PC-3 (cell line): ENCODE measurements at places on chromosomes 4 and X. TPM values are rescaled to one million over a fixed set of nuclear protein-coding genes. Genes with fewer than 3 reads are reported as not detected.

CT83 gene
- not detected in 2 replicates for total RNA-seq

MAGEC2 gene
- total RNA-seq = not detected in 2 replicates

PLK4 gene
- total RNA-seq = 42.5 and 54.5 TPM in 2 replicates

PDZD4 gene
- total RNA-seq = 0.26 and 0.63 TPM in 2 replicates

TMEM47 gene
- total RNA-seq = 4.7 TPM in 2 replicates

ARMCX1 gene
- not detected in 2 replicates for total RNA-seq

HPGDS gene
- not detected in 2 replicates for total RNA-seq

GRCh38 chr4:137635601-137636000, 103.3 kb upstream of the PCDH18 start:
- DNase-seq = no peak

- DNase-seq = peak; percentile 7
Observed at GRCh38 chrX:130260316-130260715, 8.4 kb downstream of the ZNF280C start.

GRCh38 chr4:40164459-40164858, 32.4 kb upstream of the RHOH start:
- DNase-seq = no peak

DNA sequence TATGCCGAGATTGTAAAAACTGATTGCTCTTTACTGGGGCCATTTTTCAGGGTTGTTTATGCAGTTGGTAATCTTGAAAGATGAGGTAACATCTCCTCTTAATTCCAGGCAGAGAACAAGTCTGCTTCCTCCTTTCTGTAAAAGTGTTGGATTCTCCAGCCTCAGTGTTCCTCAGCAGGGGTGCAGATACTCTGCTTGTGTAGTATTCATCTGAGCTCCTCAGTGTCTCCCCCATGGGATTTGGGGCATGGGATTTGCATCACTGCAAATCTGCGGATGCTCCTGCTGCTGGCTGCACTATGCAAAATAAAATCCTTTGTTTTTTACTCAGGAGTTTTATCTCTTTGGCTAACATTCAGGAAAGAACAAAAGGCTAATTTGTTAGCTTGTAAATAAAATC, 104.9 kb upstream of the ATP8A1 start:
- no peak for DNase-seq

DNA sequence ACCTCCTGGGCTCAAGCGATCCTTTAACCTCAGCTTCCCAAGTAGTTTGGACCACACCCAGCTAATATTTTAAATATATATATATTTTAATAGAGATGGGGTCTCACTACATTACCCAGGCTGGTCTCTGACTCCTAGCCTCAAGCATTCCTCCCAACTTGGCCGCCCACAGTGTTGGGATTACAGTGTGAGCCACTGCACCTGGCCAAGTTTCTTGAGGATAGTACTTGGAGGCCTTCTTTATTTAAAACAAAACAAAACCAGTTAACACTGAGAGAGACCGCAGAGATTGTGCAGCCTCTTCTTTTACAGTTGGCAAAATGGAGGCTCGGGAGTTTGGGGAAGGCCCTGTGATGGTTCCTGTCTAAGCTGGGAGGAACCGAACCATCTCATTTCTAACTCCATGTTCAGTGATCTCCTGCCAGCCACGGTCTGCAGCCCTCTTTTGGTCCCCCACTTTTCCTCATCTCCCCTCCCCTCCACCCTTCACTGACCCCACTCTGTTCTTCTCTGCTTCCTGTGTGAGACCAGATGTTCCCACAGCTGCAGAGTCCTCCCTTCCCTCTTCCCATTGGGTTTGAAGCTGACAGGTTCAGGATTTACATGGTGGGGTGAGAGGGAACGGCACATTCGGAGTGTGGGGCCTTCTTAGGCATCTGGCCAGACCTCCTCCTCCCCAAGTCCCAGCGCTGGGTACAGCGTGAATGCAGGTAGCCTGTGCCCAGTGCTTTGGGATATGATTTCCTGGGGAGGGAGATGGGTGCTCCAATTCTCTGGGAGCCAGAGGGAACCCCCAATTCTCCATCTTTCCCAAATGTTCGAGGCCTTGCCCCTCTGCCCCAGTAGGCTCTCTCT, 1.4 kb upstream of the SORCS2 start:
- DNase-seq = no peak

DNA sequence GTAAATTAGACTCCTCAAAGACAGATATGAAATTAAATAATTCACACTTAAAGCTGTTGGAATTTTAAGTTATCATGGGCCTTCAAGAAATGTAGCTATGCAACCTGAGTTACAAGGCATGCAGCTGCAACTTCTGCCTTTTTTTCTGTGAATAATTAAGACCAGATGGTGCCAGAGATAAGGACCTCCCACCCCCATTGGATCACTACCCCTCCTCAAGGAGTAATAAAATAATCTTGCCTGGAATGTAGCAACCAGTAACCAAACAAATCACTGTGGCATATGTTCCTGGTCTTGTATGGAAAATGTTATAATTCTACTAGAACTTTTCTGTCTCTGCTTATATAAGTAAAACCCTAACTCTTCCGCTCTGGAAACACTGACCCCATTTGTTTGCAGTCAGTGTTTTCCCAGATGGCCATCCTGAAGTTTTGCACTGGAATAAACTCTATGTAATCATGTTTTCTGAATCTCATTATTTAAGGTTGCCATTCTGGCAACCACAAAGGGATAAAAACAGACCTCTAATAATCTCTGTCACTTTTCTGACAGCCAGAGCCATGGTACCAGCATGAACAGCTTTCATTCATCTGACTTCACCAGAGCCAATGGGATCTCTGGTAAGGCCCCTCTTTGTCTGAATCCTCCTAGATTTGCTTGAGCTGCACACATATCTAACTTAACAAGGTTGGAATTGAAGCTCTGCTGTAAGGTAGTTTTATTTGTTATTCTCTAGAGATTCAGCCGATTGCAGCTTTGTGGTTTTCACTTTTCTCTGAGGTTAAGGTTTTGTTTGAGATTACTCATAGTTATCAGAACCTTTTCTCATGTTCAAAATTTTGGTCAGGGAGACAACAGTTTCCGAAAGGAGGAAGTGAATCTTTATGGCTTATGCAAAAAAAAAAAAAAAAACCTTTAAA, 274.6 kb downstream of the NAF1 start:
- peak; percentile 40 for DNase-seq

- peak; percentile 49 for DNase-seq
Observed at GRCh38 chrX:13463608-13464007, 105.8 kb upstream of the EGFL6 start.
